ENCODE measurements at places on chromosomes 13 and 19.

DNA sequence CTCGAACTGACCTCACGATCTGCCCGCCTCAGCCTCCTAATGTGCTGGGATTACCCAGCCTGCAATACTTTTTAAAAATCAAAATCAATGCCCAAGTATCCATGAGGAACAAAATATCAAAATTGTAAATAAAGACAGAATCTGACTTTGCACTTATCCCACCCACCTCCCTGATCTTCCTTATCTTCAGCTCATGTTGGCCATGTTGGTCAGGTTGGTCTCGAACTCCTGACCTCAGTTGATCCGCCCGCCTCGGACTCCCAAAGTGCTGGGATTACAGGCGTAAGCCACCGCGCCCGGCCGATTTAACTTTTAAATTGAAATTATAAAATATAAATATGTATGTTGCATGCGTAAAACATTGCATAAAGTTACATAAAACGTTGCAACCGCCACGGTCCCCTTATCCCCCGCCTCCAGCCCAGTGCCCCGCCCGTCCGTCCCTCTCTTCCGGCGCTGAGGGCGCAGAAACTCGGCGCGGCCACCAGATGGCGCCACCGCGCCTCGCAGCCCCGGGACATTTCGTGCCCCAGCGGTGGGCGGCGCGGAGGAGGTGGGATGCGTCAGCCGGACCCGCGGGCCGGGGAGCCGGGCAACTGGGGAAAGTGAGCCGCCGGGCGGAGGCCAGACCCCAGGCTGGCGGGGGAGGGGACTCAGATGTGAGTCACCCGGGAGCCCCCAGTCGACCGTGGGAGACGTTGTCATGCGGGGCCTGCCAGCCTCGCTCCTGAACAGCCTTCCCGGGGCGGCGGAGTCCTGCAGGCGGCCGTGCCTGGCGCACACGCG lies 1.5 kb upstream of the GADD45B start:
- DNase-seq: no peak

- DNase-seq: no peak
These were observed 118.2 kb downstream of the KCNRG start for GRCh38 chr13:50133358-50133953.

DNA sequence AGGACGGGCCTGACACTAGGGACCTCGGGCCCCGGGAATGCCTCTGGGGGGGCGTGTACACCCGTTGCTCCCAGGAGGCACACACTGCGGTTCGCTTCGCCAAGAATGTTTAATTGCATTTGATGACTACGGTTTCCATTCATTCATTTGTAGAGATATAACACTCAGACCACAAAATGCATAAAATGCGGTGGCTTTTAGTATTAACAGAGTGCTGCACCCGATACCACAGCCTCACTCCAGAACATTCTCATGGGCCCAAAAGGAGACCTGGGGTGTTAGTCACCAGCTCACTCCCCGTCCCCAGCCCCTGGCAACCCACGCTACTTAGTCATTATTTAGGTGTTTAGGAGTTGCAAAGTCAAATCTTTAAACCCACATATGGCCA lies 21.8 kb downstream of the HCN2 start:
- no peak for DNase-seq

- DNase-seq: no peak
These were observed 64.0 kb upstream of the GPR12 start for GRCh38 chr13:26824581-26824980.

DNA sequence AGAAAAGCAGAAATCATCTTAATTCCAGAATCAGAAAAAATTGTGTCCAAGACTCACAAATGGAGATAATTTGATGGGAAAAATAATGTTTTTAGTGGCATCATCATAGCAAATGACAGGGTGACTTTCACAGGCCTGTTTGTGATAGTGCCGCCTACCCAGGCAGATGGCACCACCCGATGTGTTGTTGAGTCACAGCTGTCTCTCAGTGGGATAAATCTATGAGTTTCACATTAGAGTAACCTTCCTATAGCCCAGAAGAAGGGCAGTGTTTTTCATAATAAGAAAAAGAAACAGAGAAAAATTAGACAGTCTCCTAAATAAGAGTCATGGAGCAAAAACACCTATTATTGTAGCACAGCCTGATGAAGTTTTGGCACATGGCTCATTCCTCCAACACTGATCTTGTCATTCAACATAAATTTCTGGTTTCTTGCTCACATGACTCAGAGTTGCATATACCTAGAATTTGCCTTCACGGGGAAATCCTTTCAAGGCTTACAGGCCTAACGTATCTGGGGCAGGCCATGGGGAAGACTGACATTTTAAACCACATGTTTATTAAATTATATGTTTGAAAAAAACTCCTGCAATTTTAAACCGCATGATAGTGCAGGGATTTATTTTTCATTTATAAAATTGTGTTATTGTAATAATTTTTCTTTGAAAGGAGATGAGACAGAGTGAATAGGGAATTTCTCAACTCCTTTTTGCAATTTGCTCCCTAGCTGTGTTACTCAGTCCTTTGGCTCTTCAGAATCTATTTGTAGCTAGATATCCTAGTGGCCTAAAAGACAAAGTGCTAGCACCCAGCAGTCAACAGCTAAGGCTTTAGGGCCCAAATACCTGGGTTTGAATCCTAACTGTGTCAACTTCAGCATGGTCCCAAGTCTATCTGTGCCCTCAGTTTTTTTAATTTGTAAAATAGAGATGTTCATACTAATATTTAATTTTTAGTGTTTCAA lies 393.7 kb downstream of the NDFIP2 start:
- DNase-seq: no peak

DNA sequence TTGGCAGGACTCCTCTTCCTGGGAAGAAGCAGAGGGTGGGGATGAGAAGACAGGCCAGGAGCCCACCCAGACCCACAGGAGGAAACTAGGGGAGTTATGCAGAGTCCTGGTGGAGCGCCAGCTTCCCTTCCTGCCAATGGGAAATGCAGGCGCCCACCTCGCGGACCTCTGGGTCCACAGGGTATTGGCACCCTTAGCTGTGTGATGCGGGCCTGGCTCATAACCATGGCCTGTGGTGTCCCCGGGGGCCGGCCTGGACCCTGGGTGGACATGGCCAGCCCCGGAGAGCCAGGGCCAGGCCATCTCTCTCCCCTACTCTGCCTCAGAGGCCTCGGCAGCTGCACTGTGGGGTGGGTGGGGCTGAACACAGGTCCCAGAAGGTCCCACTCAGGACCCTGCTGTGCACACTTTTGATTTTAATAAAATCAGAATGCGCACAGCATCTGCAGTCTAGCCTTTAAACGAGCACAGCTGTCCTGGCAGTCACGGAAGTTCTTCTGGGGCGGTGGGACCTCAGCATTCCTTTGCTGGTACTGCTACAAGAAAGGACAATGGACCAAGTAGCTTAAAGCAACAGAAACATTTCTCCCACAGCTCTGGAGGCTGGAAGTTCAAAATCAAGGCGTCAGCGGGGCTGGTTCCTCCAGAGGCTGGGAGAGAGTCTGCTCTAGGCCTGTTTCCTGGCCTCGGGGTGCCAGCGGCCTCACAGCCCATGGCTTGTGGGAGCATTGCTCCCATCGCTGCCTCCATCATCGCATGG lies 1.8 kb downstream of the F10 start:
- no peak for DNase-seq

DNA sequence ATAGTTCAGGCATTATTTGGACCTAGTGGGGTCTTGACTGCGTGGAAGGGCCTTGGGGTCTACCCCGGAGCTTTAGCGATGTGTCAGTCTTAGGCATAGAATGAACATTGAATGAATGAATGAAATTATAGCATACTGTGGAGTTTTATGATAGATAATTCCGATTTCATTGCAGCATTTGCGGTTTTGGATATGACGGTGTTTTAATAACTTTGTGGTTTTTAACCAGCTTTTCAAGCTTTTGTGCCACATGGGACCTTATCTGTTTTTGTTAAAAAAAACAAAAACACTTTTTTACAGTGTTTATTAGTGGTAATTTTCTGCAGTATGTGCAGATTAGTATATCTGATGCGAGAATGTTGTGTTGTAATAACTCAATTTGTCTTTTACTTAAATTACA lies 696 bp downstream of the NUP58 start:
- no peak for DNase-seq

- DNase-seq: no peak
These were observed 4.9 kb upstream of the LHFPL6 start for GRCh38 chr13:39607876-39608275.

GRCh38 chr13:35881360-35881759 lies 249.8 kb downstream of the DCLK1 start:
- DNase-seq: no peak

GRCh38 chr19:34145741-34146202 lies 26.5 kb upstream of the LSM14A start:
- no peak for DNase-seq

- peak; percentile 28 for DNase-seq
These were observed 12.6 kb downstream of the XRCC1 start for GRCh38 chr19:43562698-43563241.

- DNase-seq: no peak
These were observed 662.0 kb downstream of the SLITRK1 start for GRCh38 chr13:83220241-83220640.

DNA sequence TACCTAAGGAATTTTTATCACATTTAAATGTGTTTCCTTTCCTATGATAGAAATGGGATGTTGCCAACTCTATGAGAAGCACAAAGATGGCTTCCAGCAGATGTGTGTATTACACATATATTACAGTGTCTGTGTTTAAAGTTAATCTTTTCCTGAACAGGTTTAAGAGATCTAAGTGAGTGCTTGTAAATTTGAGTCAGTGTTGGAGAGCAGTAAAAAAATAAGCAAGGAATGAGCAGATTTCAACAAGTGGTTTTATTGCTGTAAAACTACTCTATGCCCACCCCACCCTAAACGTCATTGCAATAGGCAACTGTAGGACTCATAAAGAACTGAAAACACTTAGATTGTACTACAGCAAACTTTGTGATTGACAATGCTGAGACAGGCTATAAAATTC lies 248.7 kb downstream of the KLF5 start:
- DNase-seq: no peak

- no peak for DNase-seq
These were observed 11.2 kb downstream of the IGFL1 start for GRCh38 chr19:46240693-46241092.

- DNase-seq: no peak
These were observed 11.4 kb upstream of the TCF3 start for GRCh38 chr19:1663852-1664251.

- DNase-seq: no peak
These were observed 4.1 kb upstream of the C19orf53 start for GRCh38 chr19:13770013-13770635.

GRCh38 chr19:1867349-1867724 lies 4.0 kb upstream of the KLF16 start:
- no peak for DNase-seq

DNA sequence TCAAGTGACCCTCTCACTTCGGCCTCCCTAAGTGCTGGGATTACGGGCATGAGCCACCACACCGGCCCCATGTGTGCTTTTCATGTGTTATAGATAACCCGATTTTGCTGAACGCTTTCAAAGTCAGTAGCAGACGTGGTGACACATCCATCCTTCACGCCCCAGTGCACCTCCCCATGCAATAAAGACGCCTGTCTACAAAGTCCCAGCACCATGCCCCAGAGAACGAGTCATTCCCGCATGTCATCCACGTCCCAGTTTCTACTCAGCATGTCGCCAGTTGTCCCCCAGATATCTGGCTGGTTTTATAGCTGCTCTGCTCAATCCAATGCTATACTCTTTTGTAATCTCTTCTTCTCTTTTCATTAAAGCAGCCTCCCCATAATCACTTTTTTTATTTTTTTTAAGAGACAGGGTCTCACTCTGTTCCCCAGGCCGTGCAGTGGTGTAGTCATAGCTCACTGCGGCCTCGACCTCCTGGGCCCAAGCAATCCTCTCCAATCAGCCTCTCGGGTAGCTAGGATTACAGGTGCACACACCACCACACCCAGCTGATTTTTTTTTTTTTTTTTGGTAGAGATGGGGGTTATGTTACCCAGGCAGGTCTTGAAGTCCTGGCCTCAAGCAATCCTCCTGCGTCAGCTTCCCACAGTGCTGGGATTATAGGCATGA lies 42.5 kb downstream of the DNM2 start:
- no peak for DNase-seq

DNA sequence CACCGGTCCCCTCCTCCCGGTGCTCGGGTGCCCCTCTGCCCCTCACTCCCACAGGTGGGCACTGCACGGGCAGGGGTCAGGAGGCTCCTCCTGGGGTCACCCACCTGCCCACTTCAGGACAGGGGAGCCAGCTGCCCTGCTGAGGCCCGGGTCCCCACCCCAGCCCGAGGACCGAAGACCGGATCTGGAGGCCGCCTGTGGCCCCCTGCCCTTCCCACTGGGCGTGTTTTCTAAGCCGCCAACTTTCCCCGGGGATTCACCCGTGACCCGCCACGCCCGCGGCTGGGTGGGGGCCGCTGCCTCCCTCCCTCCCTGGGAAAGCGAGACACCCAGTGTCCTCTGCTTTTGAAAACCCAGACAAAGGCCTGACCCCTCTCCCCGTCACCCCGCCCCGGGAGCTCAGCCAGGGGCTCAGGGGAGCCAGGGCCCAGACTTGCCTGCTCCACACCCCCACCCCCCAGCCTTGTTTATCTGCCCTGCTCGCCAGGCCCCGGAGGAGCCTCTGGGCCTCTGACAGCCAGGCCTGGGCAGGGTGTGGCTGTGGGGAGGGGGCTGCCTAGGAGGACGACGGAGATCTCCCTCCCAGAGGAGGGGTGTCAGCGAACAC lies 1.3 kb downstream of the PALM start:
- DNase-seq: no peak

DNA sequence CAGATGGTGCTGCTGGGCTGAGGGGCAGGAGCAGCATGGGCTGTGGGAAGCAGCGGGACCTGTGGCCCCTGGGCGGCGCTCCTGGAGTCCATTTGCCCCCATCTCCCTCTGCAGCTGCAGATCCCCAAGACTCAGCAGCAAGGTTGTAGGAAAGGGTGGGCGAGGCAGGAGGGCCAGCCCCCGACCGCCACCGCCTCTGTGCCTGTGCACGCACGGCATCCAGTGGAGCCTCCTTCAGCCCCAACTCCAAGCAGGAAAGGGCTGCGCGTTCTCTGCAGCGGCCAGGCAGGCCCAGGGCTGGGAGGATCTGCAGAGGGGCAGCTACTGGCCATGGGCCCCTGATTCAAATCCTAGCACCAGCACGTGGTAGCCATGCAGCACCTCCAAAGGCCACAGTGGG lies 20.8 kb downstream of the DPF1 start:
- DNase-seq: no peak

GRCh38 chr19:1001538-1002166 lies 1.4 kb downstream of the GRIN3B start:
- no peak for DNase-seq

GRCh38 chr19:34309368-34310138 lies 55.2 kb downstream of the GARRE1 start:
- no peak for DNase-seq

DNA sequence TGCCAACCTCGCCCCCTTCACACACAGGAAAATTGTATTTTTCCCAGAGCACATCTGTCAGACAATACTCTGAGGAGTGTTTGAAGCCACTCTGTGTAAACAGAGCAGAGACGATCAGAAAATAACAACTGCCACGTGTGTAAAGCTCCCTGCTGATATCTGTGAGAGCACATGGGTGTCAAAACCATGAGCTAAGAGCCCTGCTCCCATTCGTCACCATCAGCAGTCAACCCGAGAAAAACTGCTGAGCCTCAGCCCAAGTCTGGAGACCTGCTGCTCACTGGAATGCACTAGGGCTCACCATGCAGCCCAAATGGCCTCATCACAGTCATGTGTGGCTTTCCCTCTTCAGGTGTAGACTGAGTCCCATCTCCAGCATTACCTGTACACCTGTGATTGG lies 304.1 kb downstream of the FGF14 start:
- DNase-seq: no peak

GRCh38 chr19:4439243-4439642 lies 18.4 kb downstream of the UBXN6 start:
- no peak for DNase-seq

Measured in forelimb muscle (tissue), 1 donor.